ENCODE measurements at places on chromosomes 5 and 9. TPM values are rescaled to one million over a fixed set of nuclear protein-coding genes. Genes with fewer than 3 reads are reported as not detected.

TSSK1B gene
- not detected for total RNA-seq

- H3K4me1 ChIP-seq = peaks cover 13% of the 10 kb centered on the region
- no peak overlapping the region for H3K4me3 ChIP-seq
- no peak overlapping the region for H3K27ac ChIP-seq
- no peaks in the 10 kb centered on the region for H3K27me3 ChIP-seq
- DNase-seq = no peak
- H3K36me3 ChIP-seq = no peaks in the 10 kb centered on the region
Measured at GRCh38 chr5:126869005-126869451, 92.1 kb downstream of the LMNB1 start.

GRCh38 chr9:127954831-127955293, 17.2 kb upstream of the DPM2 start:
- no peak overlapping the region for H3K4me3 ChIP-seq
- no peaks in the 10 kb centered on the region for H3K36me3 ChIP-seq
- peaks cover 57% of the 10 kb centered on the region for H3K4me1 ChIP-seq
- H3K27me3 ChIP-seq = no peaks in the 10 kb centered on the region

GABRA6 gene
- not detected for total RNA-seq

DNA sequence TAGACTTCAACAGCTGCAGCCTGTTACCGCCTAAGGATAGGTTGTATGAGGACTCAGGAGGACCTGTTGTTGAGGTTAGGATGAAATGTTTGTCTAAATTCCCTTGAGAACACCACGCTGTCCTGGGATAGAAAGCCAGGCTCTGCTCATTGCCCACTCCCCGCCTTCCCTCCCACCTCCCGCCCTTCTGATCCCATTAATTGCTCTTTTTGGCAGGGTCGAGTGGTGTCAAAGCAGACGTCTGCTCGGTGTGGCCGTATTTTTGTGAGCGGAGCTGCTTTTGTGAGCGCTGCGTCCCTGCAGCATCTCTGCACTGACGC, 62.3 kb downstream of the SPATA31C2 start:
- H3K4me1 ChIP-seq = peaks cover 15% of the 10 kb centered on the region
- peak overlapping the region; percentile 60 for H3K4me3 ChIP-seq
- peak overlapping the region; percentile 91 for H3K27ac ChIP-seq
- H3K36me3 ChIP-seq = no peaks in the 10 kb centered on the region
- no peaks in the 10 kb centered on the region for H3K27me3 ChIP-seq

GRCh38 chr5:123223921-123224320, 134.9 kb downstream of the PRDM6 start:
- no peaks in the 10 kb centered on the region for H3K27me3 ChIP-seq
- DNase-seq = peak; percentile 50
- H3K4me1 ChIP-seq = no peaks in the 10 kb centered on the region
- H3K4me3 ChIP-seq = no peak overlapping the region

- DNase-seq = no peak
- H3K27ac ChIP-seq = no peak overlapping the region
Measured at GRCh38 chr9:36082931-36083330, 46.2 kb downstream of the RECK start.

- H3K27me3 ChIP-seq = no peaks in the 10 kb centered on the region
- peak; percentile 48 for DNase-seq
- H3K4me3 ChIP-seq = no peak overlapping the region
- peaks cover 3% of the 10 kb centered on the region for H3K36me3 ChIP-seq
- no peak overlapping the region for H3K27ac ChIP-seq
Measured at GRCh38 chr5:107878661-107879060, 207.9 kb upstream of the EFNA5 start.

- no peak overlapping the region for H3K4me3 ChIP-seq
- peak overlapping the region; percentile 31 for H3K27ac ChIP-seq
- H3K36me3 ChIP-seq = no peaks in the 10 kb centered on the region
Measured at GRCh38 chr5:59562756-59563389, 330.7 kb downstream of the PDE4D start.

- H3K4me1 ChIP-seq = no peaks in the 10 kb centered on the region
- no peaks in the 10 kb centered on the region for H3K36me3 ChIP-seq
- no peak overlapping the region for H3K4me3 ChIP-seq
- no peak overlapping the region for H3K27ac ChIP-seq
Measured at GRCh38 chr9:135184181-135185053, 96.9 kb downstream of the OLFM1 start.

DNA sequence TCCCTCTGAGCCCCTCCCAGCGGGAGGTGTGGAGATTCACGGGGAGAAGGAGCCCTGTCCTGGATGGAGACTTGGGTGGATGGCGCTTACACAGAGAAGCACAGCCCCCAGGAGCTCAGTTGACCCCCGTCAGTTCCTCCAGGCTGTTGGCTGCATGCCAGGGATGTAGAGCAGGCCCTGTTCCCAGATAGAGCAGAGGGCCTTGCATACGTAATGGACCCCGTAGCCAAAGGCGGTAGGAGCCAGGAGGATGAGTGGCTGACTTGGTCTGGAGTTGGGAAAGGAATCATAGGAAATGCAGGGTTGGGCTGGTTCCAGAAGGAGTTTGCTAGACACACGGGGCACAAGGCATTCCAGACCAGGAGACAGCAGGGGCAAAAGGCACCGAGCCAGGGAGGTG, 2.5 kb downstream of the PMPCA start:
- H3K27me3 ChIP-seq = no peaks in the 10 kb centered on the region
- H3K4me3 ChIP-seq = no peak overlapping the region
- peaks cover 29% of the 10 kb centered on the region for H3K4me1 ChIP-seq
- H3K36me3 ChIP-seq = peaks cover 59% of the 10 kb centered on the region

- no peaks in the 10 kb centered on the region for H3K4me1 ChIP-seq
- no peaks in the 10 kb centered on the region for H3K27me3 ChIP-seq
- H3K4me3 ChIP-seq = no peak overlapping the region
Measured at GRCh38 chr9:93874242-93874641, 80.9 kb downstream of the BARX1 start.

- no peak for DNase-seq
- no peak overlapping the region for H3K27ac ChIP-seq
- no peak overlapping the region for H3K4me3 ChIP-seq
- H3K27me3 ChIP-seq = no peaks in the 10 kb centered on the region
- H3K4me1 ChIP-seq = no peaks in the 10 kb centered on the region
- no peaks in the 10 kb centered on the region for H3K36me3 ChIP-seq
Measured at GRCh38 chr9:95815133-95815532, 60.4 kb upstream of the ERCC6L2 start.

DNA sequence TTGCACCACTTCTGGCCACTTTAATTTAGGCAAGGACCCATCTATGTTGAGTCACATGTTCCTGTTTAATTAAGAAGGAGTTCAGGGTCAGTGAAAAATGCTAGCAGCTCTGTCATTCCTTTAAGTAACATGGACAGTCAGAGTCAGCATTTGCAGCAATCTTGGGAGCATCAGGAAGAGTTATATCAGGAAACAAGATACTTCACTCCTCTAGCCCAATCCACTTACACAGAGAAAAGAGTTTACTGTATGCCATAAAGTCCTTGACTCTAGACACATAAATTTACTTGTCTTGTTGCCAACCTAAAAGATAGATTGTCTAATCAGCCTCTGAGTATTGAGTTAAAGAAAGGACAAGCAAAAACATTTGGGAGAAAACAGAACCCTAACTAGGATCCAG, 266.7 kb downstream of the PJA2 start:
- no peaks in the 10 kb centered on the region for H3K36me3 ChIP-seq
- H3K27ac ChIP-seq = no peak overlapping the region
- no peaks in the 10 kb centered on the region for H3K27me3 ChIP-seq
- DNase-seq = no peak

PCAT7 gene
- total RNA-seq = 1.7 TPM
